ENCODE measurements at places on chromosomes 3 and 15. TPM values are rescaled to one million over a fixed set of nuclear protein-coding genes. Genes with fewer than 3 reads are reported as not detected.

PLSCR2 gene
- total RNA-seq, result not detected

VILL gene
- total RNA-seq, result 1.2 TPM

CLPX gene
- total RNA-seq, result 64.1 TPM

WDR93 gene
- total RNA-seq, result 0.42 TPM

PTH1R gene
- 0.32 TPM for total RNA-seq

CELSR3 gene
- total RNA-seq, result 7.8 TPM

ACAN gene
- not detected for total RNA-seq

TM6SF1 gene
- not detected for total RNA-seq

SIAH2 gene
- total RNA-seq, result 39.9 TPM

All from HCT116 (cell line).